ENCODE measurements at places on chromosomes 4 and X.

GRCh38 chr4:112516066-112516470, at the start of gene NEUROG2:
TSS of gene NEUROG2 (minus strand) at chr4:112516180. CDS start at chr4:112515475, 705 bp downstream.
- no peak for DNase-seq

- no peak for DNase-seq
These were observed 141.0 kb downstream of the ARX start for GRCh38 chrX:24874604-24875247.

GRCh38 chrX:79081895-79082512, 62.5 kb upstream of the GPR174 start:
- DNase-seq = no peak

GRCh38 chr4:57103051-57103450, 7.1 kb downstream of the IGFBP7 start:
- no peak for DNase-seq

- DNase-seq = no peak
These were observed at the start of gene RNF128 for GRCh38 chrX:106726485-106727437. TSS of gene RNF128 (plus strand) at chrX:106726701. CDS start at chrX:106726914, 213 bp downstream.

GRCh38 chrX:12946838-12947544, 27.9 kb upstream of the TMSB4X start:
- DNase-seq = no peak

GRCh38 chr4:86961605-86962295, 26.9 kb downstream of the AFF1 start:
- DNase-seq = no peak

- DNase-seq = no peak
These were observed 1.3 kb upstream of the MGAT4D start for GRCh38 chr4:140499391-140499790.

DNA sequence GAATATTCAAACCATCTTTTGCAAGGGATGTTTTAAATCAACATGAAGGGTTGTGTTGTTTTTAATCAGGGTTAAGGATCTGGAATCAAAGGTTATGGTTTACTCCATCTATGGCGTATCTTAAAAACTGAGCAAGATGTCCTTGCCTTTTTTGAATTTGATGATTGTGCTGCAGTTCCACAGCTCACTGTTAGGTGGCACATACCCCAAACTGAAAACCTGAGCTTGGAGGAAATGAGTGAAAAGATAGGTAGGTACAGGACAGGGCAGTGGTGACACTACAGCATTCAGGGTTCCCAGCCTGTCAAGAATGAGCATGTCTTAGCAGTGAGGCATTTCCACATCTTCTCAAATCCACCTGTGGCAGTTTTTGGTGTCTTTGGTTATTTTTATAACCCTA, 13.1 kb upstream of the EOLA1 start:
- no peak for DNase-seq

- no peak for DNase-seq
These were observed 198.1 kb upstream of the UGT8 start for GRCh38 chr4:114400531-114400930.

DNA sequence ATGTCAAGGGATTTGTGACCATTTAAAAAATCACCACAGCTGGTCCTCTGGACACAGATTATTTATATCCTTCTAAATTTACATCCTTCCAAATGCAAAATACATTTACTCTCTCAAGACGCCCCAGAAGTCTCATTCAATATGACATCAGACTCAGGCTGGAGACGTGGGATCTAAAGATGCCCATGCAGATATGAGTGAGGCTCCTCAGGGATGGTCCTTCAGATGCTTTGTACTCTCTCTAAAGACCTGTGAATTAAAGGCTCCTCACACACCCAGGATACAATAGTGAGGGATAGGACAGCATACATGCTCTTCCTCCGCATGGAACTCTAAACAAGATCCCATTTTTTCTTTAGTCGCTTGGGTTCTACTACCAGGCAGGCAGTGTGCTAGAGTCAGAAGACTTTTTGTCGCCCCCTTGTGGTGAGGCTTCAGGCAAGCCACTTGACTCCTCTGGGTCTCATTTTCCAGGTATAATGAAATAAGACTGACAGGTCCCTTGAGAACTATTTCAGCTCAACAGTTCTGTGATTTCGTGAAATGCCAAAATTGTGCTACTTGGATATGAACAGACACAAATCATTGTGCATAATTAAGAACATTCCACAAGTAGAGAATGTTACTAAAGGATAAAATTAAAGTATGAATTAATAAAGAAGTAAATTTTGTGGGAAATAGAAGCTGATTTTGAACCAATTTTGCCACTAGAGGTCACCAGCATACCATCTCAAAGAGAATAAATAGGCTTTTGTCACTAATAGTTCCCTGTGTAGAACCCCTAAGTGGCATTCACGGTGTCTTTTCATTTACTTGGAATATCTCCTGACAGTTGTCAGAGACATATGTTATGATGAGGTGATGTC, 13.7 kb upstream of the SCOC start:
- no peak for DNase-seq

GRCh38 chr4:24413311-24413784, 171.0 kb downstream of the DHX15 start:
- DNase-seq = no peak

- DNase-seq = peak; percentile 4
These were observed 92.5 kb downstream of the FAM13A start for GRCh38 chr4:88964450-88964849.

Data from BJ (cell line).